Activated CD4-positive, alpha-beta memory T cell treated with anti-CD3 and anti-CD28 coated beads for 36 hours (primary cell): ENCODE measurements at places on chromosomes 4 and X.

- no peak for DNase-seq
Measured at GRCh38 chr4:155908187-155909139, 5.0 kb downstream of the TDO2 start.

- DNase-seq = peak; percentile 33
Measured at GRCh38 chrX:46561824-46562657, 11.5 kb upstream of the CHST7 start.

DNA sequence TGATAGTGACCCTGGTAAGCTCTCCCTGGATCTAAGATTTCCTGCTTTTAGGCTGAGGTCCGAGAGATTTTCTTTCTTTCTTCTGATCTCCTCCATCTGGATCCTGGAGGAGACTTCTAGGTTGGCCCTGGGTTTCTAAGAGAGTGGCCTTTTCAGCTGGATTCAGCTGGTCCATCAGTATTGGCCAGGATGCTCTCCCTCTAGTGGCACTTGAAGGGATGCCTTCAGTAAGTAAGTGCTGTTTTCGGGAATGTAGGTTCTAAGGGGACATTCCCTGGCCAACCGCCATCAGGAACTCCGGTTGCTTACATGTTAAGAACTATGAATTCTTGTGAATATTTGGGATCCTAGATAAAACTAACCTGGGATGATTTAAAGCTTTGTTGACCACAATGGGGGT lies 56.9 kb downstream of the SERTM2 start:
- no peak for DNase-seq

- no peak for DNase-seq
Measured at GRCh38 chr4:67721770-67722597, 21.0 kb upstream of the UBA6 start.

GRCh38 chr4:107098401-107098800 lies 62.3 kb upstream of the DKK2 start:
- no peak for DNase-seq

DNA sequence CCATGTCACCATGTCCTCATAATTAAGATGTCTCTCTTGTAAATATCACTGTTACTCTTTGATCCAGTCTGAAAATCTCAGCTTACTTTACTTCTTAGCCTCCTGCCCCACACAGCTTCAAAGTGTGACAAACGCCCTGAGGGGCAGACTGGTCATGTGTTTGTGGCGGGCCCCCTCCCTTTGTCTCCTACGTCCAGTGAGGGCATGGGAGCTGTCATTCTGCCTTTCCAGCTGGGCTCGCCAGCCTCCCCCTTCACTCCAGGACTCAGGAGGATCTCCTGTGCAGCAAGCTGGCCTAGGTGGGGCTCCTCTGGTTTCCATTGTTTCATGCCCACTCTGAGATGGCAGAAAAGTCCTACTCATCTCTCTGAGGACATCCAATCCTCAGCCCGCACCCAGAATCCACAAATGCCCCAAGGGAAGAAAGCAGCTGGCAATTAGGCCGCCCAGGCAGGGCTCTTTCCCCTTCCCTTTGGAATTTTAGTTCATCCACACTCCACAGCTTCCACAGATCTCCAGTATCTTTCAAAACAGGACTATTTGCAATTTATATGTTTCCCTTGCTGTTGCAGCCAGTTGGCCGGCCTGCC lies 86.4 kb upstream of the C4orf50 start:
- DNase-seq = no peak

DNA sequence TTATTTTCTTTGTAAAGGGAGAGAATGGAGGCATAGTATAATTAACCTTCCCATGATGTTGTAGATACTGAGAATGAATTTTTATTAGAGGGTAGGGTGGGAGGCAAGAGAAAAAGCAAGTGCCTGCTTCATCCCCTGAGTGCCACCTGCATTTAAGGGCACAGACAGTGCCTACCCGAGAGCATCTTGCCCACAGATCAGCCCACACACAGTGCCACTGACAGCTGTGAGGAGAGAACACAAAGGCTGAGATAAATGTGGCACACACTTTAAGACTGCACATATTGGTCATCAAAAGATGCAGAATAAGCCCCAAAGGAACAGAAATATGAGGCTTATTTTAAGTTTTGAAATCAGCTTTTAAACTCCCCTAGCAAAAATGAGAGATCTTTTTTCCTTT lies 250.8 kb downstream of the SLC39A8 start:
- no peak for DNase-seq

DNA sequence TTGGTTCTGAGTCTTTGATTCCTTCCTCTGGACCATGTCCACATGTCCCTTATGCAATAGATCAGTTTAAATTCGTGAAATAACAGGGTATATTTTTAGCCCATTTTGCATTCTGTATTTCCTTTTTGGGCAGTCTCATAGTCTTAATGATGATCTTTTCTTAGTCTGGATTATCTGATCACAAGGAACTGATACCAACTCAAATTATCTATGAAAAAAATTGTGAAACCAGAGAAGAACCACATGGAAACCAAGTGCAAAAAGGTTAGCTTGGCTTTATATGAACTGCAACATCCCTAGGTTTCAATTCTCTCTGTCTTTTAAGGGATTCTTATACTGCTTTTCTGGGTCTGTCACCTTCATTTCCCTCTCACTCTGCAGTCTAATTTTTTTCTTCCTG lies 608.6 kb upstream of the AADAT start:
- DNase-seq = no peak

DNA sequence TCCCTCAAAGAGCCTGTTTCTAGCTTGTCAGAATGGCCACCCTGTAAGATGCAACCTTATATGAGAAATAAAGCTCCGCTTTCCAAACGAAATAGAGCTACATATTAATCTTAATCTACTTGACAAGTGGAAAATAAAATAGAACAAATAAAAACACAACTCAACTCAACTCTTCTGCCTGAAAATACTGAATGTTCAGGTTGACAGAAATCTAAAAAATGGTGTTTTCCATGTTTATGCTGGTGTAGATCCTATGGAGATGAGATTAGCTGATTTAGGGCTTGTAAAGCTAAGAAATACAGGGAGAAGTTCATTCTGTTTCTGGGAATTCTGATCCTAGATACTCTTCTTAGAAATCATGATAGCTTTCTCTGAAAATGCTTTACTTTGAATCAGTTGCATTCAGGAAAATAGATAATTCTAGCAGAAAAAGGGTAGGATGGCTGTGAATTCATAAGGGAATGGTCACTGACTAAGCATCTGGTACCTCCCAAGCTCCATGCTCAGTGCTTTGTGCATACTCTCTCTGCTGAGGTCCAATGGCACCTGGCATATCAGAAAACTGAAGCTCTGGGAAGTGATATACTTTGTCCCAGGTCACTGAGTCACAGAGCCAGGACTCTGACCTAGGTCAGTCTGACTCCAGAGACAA lies 89.2 kb upstream of the EXOC1L start:
- no peak for DNase-seq

DNA sequence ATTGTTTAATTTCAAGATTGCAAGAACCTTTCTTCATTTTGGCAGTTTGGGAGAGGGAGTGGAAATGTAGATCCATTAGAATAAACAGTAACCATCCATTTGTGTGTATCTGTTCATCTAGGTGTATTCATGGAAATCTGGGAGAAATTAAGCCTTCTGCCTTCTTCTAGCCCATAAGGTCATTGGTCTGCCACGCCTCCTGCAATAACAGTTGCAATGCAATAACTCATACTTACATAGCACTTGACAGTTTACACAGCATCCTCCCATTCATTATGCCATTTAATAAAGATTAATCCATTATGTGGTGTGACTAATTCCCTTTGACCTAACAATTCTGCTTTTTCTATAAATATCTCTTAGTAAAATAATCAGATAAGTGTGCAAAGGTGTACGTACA lies 42.6 kb downstream of the SHROOM4 start:
- DNase-seq = no peak

DNA sequence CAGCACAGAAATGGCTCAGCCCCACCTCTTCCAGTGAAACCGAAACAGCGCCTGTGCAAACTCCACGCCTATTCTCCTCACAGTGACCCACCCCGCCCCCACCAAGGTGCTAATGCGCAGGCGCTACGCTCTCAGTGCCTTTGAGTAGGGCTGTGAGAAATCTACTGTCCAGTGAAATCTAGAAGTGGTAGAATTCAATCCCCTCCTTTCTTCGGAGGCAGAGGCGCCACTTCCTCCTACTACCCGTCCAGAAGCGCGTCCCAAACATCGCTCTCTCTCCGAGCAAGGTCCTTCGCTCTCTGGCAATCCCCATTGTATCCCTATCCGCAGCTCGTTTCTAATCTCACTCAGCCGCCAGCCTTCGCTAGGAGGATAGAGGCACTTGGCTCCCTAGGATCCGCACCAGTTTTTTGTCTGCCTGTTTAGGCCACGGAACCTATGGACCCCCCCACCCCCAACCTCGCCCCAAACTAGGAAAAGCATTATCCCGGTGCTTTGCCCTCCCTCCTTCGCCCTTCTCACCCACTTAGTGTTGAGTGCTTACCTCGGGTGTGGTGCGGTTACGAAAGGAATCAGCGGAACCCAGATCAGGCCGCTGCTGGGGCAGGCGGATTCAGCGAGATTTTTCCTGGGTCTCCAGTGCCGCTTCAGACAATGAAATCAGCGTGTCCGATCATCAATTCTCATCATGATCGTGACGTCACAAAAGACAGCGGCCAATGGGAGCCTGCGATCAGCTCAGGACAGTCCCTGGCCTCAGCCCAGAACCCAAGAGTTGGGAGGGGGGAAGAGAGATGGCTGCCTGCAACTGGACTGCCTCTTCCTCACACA lies at the start of gene HDX:
HDX (minus strand) TSS at position 656 of the 831 bp plus-strand sequence. CDS start 27,056 bp downstream, outside the sequence.
- DNase-seq = peak; percentile 74

- no peak for DNase-seq
Measured at GRCh38 chr4:8700531-8700930, 108.0 kb downstream of the CPZ start.

DNA sequence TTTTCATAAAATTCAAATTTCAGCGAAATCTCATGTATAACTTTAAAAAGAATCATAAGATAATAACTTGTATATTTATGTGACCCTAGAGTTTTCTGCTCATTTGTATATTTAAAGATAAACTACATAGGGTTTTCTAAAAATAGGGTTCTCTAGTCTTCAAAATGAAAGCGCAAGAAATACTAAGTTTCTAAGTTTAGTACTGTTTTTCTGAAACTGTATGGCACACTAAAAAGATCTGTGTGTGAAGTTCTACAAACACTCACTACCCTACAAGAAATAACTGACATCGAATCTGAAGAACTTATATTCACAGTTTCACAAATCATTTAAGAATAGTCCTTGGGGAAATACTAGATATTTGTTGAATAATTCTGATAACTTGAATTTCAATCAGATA lies 38.7 kb upstream of the NDST4 start:
- no peak for DNase-seq
